Activated CD4-positive, alpha-beta T cell treated with anti-CD3 and anti-CD28 coated beads, Interleukin-2, amount 50 U/mL, for 48 hours (primary cell): ENCODE measurements at places on chromosomes 13 and 19.

- DNase-seq, result no peak
These were observed 9.5 kb downstream of the NPHS1 start for GRCh38 chr19:35842666-35843272.

GRCh38 chr19:41548047-41548446 lies 27.9 kb upstream of the CEACAM21 start:
- no peak for DNase-seq

GRCh38 chr19:36573895-36574720 lies 1.0 kb upstream of the ZNF529 start:
- DNase-seq, result no peak

GRCh38 chr19:20351244-20351643 lies 184.2 kb downstream of the ZNF486 start:
- DNase-seq, result no peak

GRCh38 chr13:112712451-112713207 lies 22.8 kb downstream of the ATP11A start:
- no peak for DNase-seq

GRCh38 chr13:73935991-73936390 lies 198.2 kb downstream of the KLF12 start:
- no peak for DNase-seq
